ENCODE measurements at places on chromosomes 4 and X. TPM values are rescaled to one million over a fixed set of nuclear protein-coding genes. Genes with fewer than 3 reads are reported as not detected.

The LDOC1 gene
- total RNA-seq: 14.2 TPM

The DNAAF6 gene
- total RNA-seq: not detected

The WAS gene
- total RNA-seq: 0.20 TPM

The SUPT20HL2 gene
- total RNA-seq: not detected

The RAB9B gene
- 0.98 TPM for total RNA-seq

The GPM6B gene
- 0.75 TPM for total RNA-seq

The ADH6 gene
- not detected for total RNA-seq

The RNF175 gene
- total RNA-seq: not detected

DNA sequence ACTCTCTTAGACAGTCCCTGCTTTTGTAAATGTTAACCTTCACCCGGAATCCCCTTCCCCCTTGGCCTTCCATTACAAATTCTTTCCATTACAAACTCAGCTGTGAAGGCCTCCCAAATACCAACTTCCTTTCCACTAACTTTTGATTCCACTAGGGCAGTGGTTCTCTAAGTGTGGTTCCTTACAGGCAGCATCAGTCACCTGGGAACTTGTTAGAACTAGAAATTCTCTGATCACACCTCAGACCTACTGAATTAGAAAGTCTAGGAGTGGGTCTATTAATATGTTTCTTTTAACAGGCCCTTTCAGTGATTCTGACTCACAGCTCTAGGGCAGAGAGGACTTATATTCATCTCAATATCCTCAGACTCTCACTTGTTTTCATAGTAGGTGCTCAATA is 19.0 kb upstream of the MRPL1 start:
- no peak for DNase-seq

GRCh38 chrX:125193921-125194320 is 125.8 kb upstream of the TEX13C start:
- DNase-seq: no peak

DNA sequence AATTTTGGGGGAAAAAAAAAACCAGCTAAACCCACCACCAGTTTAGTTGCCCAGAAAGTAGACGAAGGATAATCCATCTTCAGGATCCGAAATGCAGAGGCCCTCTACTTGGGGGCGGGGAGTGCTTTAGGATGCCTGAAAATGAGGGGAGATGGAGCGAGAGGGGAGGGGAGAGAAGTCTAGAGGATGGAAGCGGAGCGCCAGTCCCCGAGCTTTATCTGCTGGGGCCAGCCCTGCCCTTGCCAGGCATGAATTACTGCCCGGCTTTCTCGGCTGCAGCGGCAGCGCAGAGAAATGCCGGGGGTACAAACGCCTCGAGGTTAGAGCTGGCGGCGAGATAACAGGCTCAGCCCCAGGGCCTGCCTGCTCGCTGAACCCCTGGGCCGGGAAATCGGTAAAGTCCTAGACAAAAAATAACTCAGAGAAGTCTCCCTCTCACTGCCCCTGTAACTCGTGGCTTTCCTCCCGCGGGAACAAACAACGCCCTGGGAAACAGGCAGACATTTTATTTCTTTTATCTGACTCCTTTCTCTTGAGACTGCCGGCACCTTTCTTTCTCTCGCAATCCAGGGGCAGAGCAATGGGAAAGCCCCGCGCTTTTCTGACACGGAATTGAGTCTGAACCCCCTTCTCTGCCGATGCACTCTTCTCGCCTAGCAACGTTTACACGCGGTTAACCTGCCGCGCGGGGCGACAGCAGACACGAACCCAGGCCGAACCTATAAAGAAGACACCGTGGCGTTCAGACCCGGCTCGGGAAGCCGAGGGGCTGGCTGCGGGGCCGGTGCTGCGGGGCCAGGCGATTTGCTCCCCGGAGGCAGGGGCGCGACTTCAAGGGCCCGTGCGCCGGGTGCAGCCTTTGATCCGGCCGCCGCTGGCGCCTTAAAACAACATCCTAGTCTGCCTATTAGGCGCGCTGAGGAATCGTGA is 3.1 kb upstream of the MSX1 start:
- no peak for DNase-seq

DNA sequence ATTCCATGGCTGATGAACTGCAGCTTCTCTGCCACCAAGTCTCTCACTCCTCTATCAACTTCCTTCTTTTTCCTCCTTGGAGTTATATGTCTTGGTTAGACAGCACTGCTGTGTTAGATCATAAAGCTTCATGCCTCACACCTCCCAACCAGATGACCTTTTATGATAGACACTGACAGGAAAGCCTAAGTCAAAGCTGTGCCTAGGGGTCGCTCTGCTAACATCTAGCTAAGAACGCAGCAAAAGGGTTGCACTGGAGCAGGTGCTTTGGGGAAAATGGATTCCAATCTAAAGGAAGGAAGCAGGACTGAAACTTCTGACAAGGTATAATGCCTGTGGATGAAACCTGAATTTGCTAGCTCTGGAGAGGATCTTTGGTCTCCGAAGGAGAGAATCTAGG is 509.7 kb downstream of the SMARCA1 start:
- no peak for DNase-seq
